ENCODE measurements at places on chromosomes 1 and 21.

- no peak for DNase-seq
Observed at GRCh38 chr1:7149080-7149838, 364.0 kb downstream of the CAMTA1 start.

DNA sequence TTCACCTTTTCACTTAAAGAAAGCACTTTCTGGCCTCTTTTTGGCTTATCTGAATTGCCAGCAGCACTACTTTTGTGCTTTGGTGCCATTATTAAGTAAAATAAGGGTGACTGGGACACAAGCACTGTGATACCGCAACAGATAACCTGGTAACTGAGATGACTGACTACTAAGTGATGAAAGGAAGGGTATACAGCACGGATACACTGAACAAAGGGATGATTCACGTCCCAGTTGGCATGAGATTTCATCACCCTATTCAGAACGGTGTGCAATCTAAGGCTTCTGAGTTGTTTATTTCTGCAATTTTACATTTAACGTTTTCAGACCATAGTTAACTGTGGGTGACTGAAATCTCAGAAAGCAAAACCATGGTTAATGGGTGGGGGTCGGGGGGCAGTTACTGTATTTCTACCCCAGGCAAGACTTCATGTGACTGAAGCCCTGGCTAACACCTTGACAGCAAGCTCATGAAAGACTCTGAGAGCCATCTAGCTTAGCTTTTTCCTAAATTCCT is 102.8 kb downstream of the CLIC6 start:
- no peak for DNase-seq

DNA sequence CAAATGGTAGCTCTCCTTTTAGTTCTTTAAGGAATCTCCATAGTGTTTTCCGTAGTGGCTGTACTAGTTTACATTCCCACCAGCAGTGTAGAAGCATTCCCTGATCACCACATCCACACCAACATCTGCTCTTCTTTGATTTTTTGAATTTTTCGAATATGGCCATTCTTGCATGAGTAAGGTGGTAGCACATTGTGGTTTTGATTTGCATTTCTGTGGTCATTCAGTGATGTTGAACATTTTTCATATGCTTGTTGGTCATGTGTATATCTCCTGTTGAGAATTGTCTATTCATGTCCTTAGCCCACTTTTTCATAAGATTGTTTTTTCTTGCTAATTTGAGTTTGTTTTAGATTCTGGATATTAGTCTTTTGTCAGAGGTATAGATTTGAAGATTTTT is 84.6 kb upstream of the B3GALT2 start:
- no peak for DNase-seq

GRCh38 chr1:64231153-64231552 is 27.7 kb downstream of the UBE2U start:
- no peak for DNase-seq

DNA sequence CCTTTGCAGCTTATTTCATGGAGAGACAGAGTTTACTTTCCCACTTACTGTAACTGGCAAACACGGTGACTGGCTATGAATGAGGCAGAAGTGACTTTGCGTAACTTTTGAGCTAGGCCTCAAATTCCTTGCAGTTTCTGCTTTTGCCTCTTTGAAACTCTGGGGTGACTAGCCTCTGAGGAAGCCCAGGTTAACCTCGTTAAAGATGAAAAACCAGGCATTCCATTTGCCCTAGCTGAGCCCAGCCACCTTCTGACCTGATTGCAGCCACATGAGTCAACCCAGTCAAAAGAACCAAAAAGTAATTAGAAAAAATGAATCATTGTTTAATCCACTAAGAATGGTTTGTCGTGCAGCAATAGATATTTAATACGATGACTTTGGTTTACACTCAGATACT is 20.4 kb downstream of the PRMT6 start:
- DNase-seq = no peak

- DNase-seq = peak; percentile 80
Observed at GRCh38 chr1:203625628-203626019, 1.0 kb upstream of the ATP2B4 start.

- DNase-seq = no peak
Observed at GRCh38 chr1:182626527-182626926, 22.3 kb upstream of the RGS16 start.

GRCh38 chr1:191876631-191877030 is 281.6 kb upstream of the RGS18 start:
- DNase-seq = no peak

DNA sequence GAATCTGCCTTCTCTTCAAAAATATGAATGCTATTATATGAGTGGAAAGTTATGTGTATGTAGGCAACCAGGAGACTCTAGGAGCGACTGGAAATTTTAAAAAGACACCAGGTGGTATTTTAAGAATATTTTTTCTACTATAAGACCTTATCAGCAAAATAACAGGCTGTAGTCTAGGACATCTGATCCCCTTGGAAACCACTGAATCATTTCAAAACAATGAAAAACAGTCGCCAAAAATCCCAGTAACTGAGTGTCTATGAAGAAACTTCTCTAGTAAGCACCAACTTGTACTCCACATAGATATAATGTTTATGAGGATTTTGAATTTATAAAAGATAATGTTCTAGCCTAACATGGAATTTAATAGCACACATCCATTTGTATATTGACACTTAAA is 358.5 kb downstream of the GPATCH2 start:
- no peak for DNase-seq

GRCh38 chr1:98035602-98036002 is 114.8 kb upstream of the DPYD start:
- DNase-seq = no peak

GRCh38 chr1:235553112-235553551 is 48.9 kb upstream of the B3GALNT2 start:
- DNase-seq = no peak

DNA sequence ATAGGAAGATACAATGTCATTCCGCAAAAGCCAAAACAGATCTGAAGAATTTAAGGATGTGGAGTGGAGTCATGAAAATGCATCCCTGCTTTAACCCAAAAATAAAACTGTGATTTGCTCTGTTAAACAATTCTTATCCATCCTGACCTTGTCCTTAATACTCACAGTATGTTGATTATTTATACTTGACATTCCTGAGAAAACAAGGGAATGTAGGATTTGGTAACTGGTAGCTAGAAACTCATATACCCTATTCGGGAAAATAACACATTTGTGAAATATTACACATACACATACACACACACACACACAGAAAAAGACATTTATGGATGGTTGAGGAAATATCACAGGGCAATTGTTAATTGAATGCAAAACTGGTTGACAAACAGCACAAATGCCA is 80.2 kb downstream of the FMN2 start:
- DNase-seq = no peak

DNA sequence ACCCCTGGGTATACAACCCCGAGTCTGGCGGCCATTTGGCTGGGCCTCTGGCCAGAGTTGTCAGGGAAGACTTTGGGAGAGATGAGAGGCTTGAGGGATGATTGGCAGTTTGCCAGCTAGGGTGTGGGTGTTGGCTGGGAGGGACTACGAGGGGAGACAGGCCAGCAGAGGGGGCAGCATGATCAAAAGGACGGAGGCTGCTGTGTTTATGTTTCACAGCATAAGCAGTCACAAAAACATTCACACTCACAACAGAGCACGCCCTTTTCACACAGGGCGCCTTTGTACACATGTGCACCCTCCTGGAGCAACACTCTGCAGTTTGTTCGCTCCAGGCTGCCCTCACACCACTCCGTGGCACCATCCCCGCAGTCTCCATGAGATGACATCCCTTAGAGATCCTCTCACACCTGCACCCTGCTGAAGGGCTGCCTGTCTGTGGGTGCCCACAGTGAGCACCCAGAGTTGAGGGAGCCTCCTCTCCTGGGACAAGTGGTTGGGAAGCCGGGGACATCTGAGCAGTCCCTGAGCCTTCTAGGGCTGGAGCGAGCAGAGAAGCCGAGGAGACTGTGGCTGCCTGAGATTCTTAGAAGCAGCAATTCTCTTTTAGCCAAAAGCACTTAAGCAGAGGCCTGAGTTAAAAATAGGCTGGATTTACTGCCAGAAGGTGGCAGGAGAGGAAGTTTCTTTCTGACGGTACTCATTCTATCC is 15.4 kb downstream of the EFNA3 start:
- DNase-seq = no peak

GRCh38 chr1:17630048-17630830 is 90.7 kb downstream of the ARHGEF10L start:
- peak; percentile 76 for DNase-seq

- peak; percentile 50 for DNase-seq
Observed at GRCh38 chr1:159067699-159068621, 8.6 kb downstream of the AIM2 start.

DNA sequence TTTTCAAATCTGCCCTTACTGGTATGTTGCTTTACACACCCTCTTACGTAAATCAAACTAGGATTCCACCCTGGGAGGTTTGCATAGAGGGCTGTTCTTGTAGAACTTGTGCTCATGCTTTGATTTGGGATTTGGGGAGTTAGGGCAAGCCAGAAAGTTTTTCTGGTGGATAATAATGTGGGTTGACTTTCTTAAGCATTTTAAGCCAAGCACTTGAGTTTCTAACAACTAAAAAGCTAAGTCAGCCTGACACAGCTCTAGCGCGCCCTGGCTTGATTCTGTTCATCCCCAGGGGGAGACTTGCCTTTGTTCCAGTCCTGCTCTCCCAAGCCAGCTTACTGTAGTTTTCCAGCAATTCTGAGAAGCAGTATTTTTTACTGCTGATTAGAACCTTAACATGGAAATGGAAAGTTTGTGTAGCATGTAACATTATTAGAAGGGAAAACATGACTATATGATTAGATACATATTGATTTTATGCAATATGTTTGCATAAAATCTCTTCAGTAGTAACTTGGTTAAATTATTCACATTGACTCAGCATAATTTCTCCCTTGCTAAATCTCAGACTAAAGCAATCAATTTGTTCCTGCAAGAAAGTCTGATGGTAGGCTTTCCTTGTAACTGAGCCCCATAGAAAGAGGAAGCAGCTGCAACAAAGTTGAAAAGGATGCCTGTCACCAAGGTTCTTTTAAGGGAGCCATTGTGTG is 11.0 kb upstream of the PGD start:
- DNase-seq = peak; percentile 35

Data from CD4-positive, alpha-beta T cell treated with Interleukin-4 for 1 hour (primary cell).